Stimulated activated CD8-positive, alpha-beta memory T cell treated with anti-CD3 and anti-CD28 coated beads, Interleukin-4, amount 100 ng/mL, for 4 hours (primary cell): ENCODE measurements at places on chromosomes 5 and 9.

DNA sequence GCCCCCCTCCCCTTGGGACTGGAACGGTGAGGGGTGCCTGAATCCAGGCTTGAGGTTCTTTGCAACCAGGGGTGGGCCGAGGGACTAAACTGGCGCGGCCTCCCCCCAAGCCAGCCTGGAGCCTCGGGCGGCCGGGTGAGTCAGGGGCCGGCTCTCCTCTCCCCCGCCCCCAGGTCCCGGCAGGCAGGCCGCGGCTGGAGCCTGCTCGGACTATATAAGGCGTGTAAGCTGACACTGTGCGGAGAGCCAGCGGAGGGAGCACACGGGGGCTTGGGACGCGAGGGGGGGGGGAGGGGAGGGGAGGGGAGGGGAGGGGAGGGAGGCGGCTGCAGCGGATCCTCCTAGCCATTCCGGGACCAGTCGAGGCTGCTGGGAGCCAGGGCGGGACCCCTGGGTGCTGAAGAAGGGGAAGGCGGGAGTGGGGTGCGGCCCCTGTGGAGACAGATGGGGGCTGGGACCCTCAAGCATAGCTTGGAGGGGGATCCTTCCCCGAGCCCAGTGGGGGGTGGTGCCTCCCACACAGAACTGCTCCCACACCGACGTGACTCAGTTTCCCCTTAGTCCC is 595 bp downstream of the PDLIM7 start:
- no peak for DNase-seq

DNA sequence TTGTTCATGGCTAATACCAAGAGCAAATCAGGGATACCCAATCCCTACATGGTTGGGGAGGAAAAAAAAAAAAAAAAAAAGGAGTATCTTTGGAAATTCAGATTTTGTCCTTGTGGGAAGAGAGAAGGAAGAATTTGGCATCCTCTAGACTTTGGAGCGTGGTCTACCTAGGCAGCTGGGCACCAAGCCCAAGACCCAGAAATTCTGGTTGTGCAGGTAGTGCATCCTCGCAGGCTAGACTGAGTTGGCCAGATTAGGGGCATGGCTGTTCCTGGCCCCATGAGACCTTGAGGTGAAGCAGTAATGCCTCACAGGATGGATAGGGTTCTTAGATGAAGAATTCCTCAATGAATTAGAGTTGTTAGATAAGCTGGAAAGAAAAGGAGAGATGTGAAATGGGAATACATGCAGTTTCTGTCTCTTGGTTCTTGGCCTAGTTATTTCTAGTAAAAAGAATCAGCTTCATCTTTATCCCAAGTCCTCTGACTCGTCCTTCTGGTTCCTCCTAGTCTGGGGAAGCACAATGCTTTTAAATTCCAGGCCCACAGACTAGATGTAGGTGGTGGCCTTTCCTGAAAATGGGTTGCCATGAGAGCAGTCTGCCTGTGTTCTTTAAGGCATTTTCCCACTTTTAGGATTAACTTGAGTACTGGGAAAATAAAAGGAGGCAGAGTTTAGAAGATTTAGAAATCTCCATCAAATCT is 140.5 kb upstream of the RUSC2 start:
- DNase-seq, result no peak

DNA sequence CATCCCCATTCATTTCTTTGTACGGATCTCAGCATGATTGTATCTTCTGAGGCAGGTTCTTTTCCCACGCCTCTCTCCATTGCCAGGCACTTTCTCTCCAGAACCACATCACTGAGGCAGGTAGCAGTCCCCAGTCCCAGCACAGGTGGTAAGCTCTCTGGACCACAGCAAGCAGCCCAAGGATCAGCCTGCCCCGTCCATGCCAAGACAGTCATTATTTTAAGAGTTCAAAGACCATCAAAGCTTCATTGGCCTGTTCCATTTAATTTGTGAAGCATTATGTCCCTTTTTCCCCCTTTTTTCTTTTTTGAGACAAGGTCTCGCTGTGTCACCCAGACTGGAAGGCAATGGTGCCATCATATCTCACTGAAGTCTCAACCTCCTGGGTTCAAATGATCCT is 171.7 kb downstream of the AUH start:
- no peak for DNase-seq

- DNase-seq, result no peak
Measured at GRCh38 chr9:129839324-129840023, 4.2 kb downstream of the USP20 start.

GRCh38 chr5:169988947-169989346 is 8.7 kb upstream of the INSYN2B start:
- DNase-seq, result no peak

GRCh38 chr9:94029932-94030317 is 54.3 kb upstream of the PTPDC1 start:
- DNase-seq, result no peak
